ENCODE measurements at places on chromosomes 3 and 15.

- DNase-seq: no peak
Observed at GRCh38 chr15:78991476-78991875, 46.6 kb upstream of the CTSH start.

- no peak for DNase-seq
Observed at GRCh38 chr3:77459926-77460325, 420.0 kb downstream of the ROBO2 start.

DNA sequence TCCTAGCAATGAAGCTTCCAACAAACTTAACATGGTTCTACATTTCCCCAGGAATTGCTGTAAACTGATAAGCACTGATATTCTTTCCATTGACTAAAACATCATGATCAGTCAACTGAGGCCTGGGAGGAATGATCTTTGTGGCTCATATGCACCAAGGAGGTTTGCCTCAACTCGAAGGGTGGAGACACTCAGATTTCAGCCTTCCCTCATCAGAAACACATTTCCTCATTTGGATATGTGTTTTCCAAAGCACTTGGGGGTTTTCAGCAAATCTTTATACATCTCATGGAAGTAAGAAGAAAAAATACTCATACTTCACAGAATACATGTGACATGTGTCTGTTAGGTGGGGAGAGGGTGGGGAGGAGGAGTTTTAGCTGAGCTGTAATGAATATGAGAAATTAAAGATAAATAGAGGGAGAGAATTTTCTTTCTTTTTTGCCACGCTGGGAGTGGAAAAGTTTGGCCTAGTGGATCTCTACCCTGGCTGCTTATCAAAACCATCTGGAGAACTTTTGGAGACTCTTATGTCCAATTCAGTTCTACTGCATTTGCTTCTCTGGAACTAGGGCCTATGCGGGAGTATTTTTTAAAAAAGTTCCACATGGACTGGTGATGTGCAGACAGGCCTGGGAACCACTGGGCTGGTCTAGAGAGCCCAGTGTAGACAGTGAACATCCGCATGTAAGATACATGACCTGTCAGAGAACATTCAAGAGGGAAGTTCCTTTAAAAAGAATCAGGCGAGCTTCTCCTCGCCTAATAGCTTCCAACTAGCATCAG, 301.0 kb upstream of the ICE2 start:
- no peak for DNase-seq

- no peak for DNase-seq
Observed at GRCh38 chr3:153051427-153052095, 110.5 kb upstream of the RAP2B start.

- DNase-seq: no peak
Observed at GRCh38 chr3:123390865-123391600, 57.9 kb downstream of the ADCY5 start.

GRCh38 chr3:56339244-56339643, 129.0 kb downstream of the ERC2 start:
- DNase-seq: no peak

DNA sequence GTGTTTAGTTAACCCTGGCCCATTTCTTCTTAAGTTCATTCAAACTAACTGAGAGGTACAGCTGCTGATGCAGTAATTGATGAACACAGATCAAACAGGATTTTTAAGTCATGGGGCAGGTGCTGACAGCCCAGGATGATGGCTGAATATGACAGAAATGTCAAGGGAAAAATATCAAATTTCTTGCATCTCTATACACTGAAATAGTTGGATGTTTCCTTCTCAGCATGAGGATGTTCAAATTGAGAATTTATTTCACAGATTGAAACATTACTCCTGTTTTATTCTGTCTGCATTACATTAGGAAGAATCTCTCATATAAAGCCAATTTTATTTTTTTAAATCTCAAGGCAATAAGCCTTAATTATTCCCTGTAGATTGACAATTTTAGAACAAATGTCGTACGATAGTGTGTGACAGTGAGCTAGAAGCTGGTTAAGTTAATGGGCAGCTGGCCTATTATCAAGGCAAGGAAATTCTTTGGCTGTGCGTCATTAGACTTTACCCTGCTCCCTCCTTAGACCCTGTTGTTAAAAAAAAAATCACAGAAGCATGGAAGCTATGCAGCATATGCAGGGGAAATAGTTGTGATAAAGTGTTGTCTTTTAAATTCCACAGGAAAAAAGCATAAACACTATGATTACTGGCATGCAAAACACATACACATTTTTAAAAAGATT, 183.8 kb upstream of the KCNMB2 start:
- DNase-seq: no peak

DNA sequence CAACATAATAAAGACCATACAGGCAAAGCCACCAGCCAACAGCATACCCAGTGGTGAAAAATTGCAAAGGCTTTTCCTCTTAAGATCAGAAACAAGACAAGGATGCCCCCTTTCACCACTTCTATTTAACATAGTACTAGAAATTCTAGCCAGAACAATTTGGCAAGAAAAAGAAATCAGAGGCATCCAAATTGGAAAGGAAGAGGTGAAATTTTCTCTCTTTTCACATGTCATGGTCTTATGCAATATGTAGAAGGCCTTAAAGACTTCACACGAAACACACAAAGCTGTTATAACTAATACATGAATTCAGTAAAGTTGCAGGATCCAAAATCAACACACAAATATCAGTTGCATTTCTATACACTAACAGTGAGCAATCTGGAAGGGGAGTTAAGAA, 120.2 kb downstream of the APBA2 start:
- no peak for DNase-seq

DNA sequence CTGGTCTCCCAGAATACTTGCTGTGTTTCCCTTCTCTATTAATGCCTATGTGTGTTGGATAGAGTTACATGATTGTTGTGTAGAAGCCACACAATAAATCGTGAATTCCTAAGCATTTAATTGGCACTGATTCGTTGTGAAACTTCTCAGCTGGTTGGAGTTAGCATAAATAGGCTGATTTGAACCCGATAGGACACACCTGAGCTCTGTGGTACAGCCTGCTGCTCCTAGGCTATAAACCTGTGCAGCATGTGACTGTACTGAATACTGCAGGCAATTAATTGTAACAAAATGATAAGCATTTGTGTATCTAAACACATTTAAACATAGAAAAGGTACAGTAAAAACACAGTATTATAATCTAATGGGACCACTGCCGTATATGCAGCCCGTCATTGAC, 4.9 kb downstream of the ACAD11 start:
- DNase-seq: no peak

GRCh38 chr3:23877329-23877980, 39.3 kb downstream of the NKIRAS1 start:
- DNase-seq: no peak

- DNase-seq: no peak
Observed at GRCh38 chr3:191227541-191227940, 28.5 kb downstream of the OSTN start.

GRCh38 chr15:69359722-69360121, 54.4 kb upstream of the KIF23 start:
- no peak for DNase-seq

DNA sequence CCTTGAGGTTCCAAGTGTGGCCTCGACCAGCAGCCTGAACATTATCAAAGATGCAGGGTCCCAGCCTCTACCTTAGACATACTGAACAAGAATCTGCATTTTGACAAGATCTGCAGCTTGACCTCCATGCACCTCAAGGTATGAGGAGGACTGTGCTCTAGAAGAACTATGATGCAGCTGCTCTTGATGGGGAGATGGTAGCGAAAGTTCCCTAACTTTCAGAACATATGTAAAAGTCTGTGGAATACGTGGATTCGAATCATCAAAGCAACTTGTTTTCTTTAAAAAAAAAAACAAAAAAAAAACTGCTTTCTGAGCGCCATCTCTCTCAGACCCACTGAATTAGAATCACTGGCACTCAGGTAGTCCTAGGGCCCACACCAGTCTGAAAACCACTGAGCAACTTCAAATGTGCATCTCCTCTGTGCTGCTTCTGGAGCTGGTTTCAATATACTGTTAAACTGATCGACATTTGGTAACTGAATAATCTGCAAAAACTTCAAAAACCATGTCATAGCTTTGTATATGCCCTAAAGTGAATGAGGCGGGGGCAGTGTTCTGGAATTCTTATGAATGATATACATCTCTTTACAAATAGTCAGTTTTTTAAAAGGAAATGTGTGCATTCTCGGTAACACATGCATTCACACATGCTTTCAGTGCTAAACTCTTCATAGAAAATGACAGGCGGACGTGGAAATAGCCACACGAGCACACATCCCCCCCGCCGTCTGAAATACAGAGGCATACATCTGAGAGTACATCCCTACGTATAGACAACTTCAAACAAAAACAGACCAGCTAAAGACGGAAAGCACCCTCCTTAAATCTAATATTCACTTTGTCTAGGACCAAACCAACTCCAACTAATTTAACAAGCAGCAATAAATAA, 128.8 kb downstream of the FOXP1 start:
- no peak for DNase-seq

DNA sequence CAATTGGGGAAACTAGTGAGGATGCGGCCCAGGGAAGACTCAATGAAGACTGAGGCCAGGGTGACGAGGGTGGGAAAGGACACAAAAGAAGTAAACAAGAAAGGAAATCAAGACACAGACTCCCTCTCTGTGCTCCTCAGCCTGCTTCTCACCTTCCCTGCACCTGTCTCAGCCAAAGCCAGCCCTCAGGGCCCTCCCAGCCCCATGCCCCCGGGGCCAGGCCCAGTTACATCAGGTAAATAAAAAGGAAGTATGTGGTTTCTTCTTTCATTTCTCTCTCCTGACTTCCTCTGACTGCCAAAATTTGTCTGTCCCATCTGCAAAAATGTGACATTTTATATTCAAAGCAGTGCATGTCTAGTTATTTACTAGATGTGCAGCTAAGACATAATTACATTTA, 328.0 kb downstream of the UACA start:
- DNase-seq: no peak

DNA sequence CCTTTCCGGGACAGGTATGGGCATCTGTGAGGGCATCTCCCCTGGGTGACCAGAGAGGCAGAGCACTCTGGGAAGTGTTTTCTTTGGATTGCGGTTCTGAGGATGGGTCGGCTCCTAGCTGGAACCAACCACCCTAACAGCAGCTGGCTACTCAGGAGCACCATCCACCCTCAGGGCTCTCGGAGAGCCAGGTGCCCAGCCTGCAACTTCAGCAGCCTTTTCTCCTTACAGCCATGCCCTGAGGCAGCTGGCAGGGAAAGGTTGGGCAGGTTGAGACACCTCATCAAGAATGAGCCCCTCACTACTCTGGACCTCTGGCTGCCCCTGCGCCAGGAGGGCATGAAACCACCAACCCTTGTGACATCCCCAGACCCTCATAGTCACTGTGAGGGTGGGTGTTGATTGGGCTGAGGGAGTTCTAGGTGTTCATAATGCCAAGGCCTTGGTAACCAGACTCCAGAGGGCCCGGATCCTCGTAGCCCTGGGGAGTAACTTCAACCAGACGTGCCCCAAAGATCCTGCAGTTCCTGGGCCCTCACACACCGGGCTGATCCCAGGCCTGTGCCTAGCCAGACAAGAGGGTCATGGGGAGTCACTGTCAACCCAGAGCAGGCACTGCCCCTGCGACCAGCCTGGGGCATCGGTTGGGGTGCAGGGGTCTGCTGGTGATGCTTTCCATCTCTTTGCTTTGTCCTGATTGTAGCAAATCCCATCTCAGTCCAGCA, 114.4 kb upstream of the ABHD17C start:
- no peak for DNase-seq

GRCh38 chr3:55162031-55162795, 234.4 kb upstream of the LRTM1 start:
- DNase-seq: no peak

DNA sequence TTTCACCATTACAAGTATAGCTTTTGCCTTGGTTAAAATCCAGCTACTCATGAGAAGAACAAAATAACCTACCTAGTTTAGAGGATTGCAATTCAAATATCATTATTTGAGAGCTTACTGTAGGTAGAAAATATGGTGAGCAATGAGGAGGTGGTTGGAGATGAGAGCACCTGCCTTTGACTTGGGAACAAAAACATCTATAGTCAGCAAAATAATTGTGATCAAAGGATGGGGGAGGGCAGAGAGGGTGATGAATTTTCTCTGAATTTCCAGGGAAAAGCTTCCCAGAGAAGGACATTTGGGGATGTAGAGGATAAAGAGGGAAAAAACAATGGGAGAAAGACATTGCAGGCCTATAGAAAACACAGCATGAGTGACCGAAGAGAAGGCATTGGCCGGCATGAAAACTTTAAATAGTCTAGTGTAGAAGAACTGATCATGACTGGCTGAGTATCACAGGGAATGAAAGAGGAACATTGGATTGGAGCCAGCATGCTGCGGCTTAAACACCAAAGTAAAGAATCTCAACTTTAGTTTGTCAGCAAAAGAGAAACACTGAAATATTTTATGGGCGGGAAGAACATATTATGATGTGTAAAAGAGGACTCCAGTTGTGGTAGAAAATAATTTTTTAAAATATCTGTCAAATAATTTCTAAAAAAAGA, 581.3 kb downstream of the UNC13C start:
- DNase-seq: no peak

GRCh38 chr3:121274411-121274810, 271.4 kb downstream of the POLQ start:
- no peak for DNase-seq

DNA sequence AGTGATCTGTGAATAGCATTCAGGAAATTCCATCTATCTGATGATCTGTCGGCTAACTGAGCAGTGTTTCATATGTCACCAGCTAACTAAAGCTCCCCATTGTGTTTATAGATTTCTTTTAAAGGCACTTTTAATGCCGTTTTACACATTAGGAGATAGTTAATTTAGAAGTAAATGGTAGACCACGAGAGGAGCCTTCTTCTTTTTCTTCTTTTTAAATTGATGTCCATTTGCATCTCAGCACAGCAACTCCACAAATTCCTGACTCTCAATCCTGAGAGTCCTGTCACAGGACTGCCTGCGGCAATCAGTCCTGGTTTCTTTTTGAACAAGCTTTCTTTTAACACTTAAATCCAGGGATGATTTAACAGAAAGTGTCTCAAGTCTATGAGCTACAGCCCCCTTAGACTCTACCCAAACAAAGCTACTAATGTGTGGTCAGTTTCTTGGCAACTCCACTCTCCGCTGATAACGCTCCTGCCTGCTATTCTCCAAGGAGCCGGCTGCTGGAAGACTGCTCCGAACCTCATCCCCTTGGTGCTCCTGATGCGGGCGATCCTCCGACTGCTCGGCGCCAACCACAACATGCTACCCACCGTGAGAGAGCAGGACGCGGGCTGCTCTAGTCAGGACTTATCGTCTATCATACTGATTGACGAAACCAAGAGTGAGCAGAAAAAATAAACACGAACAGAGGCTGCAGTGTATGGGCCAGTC, 421.4 kb downstream of the MECOM start:
- no peak for DNase-seq

DNA sequence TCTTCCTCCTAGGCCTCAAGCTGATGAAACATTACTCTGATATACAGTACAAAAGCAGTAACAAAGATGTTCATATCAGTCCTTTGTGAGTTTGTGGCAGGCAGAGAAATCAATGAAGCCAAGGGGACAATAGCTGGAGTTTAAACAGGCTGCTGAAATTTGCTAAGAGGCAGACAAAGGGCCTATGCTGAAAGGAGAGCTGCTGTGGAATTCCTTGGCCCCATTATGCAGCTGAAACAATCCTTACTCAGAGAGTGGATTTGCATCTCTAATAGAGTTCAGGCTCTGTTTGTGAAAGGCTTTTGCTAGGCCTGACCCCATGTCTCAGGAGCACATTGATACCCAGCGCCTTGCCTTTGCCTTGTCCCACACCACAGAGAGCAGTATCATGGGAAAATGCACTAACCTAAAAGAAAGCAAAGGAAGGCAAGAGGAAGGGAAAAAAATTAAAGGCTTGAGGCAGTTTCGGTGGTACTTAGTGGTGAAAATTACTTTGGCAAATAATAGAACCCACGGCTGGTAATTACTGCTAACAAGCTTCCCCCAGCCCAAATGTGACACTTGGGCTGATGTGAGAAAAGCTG, 195.0 kb upstream of the EPHA3 start:
- no peak for DNase-seq
